Naive thymus-derived CD4-positive, alpha-beta T cell (primary cell): ENCODE measurements at places on chromosomes 7 and 10. TPM values are rescaled to one million over a fixed set of nuclear protein-coding genes. Genes with fewer than 3 reads are reported as not detected.

The STRIP2 gene
- 0.14 TPM for total RNA-seq

The LOXL4 gene
- total RNA-seq = not detected in 2 replicates

The CLEC5A gene
- not detected in 2 replicates for total RNA-seq

The HACD1 gene
- total RNA-seq = 0.80 TPM

The CALY gene
- total RNA-seq = 4.5 TPM
